Astrocyte (in vitro differentiated cells and primary cell): ENCODE measurements at places on chromosomes 7 and 10.

DNA sequence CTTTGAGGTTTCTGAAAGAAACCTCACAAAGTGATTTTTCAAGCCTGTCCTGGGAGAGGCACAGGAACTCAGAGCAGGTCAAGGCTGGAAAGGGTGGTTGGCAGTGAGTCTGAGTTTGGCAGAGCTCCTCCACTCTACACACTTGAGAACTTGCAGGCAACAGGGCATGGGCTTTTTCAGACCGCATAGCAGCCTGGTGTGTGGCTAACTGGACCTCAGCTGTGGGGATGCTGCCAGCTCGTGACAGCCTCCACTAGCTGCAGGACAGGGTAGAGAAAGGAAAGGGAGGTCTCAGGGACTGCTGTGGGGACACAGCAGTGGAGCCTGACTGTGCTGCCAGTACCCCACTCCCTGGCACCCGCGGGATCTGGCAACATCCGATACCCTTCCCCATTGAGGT, 2.6 kb downstream of the CDHR1 start:
- DNase-seq = no peak

- no peak for DNase-seq
Measured at GRCh38 chr7:1160670-1161021, 650 bp upstream of the ZFAND2A start.

GRCh38 chr10:115503546-115503945, 410.4 kb downstream of the ATRNL1 start:
- DNase-seq = no peak

DNA sequence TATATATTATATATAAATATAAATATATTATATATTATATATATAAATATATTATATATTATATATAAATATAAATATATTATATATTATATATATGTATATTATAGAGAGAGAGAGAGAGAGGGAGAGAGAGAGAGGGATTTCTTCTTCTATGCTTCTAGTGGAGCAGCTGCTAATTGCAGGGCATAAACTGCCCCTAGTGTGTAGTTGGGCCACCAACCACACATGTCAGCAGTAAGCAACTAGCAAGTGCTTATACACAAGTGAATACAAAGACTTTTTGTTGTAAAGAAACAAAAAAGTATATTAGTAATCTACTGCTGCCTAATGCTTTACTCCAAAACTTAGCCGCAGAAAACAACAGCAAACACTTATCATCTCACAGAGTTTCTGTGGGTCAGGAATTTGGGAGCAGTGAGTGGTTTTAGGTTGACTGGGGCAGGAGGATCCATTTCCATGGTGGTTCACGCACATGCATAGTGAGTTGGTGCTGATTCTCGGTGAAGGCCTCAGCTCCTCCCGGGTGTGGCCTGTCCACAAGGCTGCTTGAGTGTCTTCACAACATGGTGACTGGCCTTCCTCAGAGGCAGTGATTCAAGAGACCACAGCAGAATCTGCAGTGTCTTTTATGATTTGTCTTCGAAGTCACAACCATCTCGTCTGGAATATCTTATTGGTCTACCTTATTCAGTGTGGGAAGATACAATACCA, 25.5 kb upstream of the BAG3 start:
- DNase-seq = no peak

DNA sequence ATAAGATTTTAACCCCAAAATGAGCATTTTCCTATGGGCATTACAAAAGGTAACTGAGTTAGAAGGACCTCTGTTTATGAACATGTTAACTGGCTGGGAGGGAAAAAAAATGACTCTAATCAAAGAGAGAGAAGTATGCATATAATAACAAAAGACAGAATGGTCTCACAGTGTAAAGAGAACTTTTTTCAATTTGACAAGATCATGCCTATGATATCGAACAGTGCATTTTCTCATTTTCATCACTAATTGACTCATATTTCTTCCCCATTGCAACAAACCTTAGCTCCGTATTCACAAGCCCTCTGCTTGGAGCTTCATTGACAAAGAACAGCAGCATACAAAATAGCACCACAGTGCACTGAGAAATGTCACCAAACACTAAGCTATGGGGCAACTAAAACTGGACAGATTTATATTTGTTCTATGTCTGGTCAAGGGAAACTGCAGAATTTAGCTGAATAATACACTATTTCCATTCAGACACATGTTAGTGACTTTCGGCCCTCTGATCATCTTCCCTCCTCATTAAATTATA, 45.6 kb downstream of the SMURF1 start:
- no peak for DNase-seq
